Thoracic aorta (tissue), 2 donors: ENCODE measurements at places on chromosomes 6 and 20. TPM values are rescaled to one million over a fixed set of nuclear protein-coding genes. Genes with fewer than 3 reads are reported as not detected.

Gene GPLD1
- total RNA-seq: 22.3 TPM

Gene RNF39
- not detected for total RNA-seq

Gene SLC17A1
- not detected for total RNA-seq

Gene PRR18
- not detected for total RNA-seq

Gene THBS2
- 673 TPM for total RNA-seq

Gene ADIG
- not detected for total RNA-seq

Gene LPA
- not detected for total RNA-seq

Gene SLA2
- total RNA-seq: 1.1 TPM

Gene DZANK1
- total RNA-seq: 3.2 TPM

Gene VNN1
- 3.8 TPM for total RNA-seq

Gene ATP6V1G2
- total RNA-seq: 0.78 TPM

Gene VSX1
- not detected for total RNA-seq

Gene OPRL1
- total RNA-seq: 3.2 TPM

Gene SNAI1
- total RNA-seq: 19.1 TPM

Gene KLHDC3
- 105 TPM for total RNA-seq

Gene AVP
- total RNA-seq: not detected

Gene DEF6
- 7.6 TPM for total RNA-seq

Gene CENPW
- not detected for total RNA-seq

Gene SAMD3
- 1.2 TPM for total RNA-seq

Gene MYLK2
- total RNA-seq: not detected

Gene LHFPL5
- not detected for total RNA-seq

Gene APOM
- total RNA-seq: 2.2 TPM

Gene PMEPA1
- total RNA-seq: 68.4 TPM

Gene TAAR8
- total RNA-seq: not detected

Gene AIF1
- 21.5 TPM for total RNA-seq

Gene REV3L
- 25.6 TPM for total RNA-seq

Gene OR2J3
- total RNA-seq: not detected

Gene TRIM40
- total RNA-seq: not detected

Gene ELMO2
- total RNA-seq: 55.2 TPM

Gene PRSS16
- total RNA-seq: not detected

Gene SYNGAP1
- total RNA-seq: 24.6 TPM

Gene ENPP3
- 0.49 TPM for total RNA-seq

Gene HBS1L
- total RNA-seq: 42.5 TPM

Gene LGSN
- not detected for total RNA-seq

Gene SLC17A9
- 17.9 TPM for total RNA-seq

Gene PTCRA
- not detected for total RNA-seq

Gene VAPB
- 21.5 TPM for total RNA-seq

Gene HLA-DQA2
- total RNA-seq: 1.4 TPM

Gene BPIFB1
- not detected for total RNA-seq

Gene ENTPD6
- 107 TPM for total RNA-seq

Gene PBX2
- 59.4 TPM for total RNA-seq

Gene OR2H1
- not detected for total RNA-seq

Gene PBOV1
- not detected for total RNA-seq

Gene PLEKHG1
- 29.3 TPM for total RNA-seq

Gene GSTA1
- not detected for total RNA-seq

Gene EDN3
- not detected for total RNA-seq

Gene AKIRIN2
- total RNA-seq: 38.7 TPM

Gene PI3
- total RNA-seq: not detected

Gene SPATA2
- 7.3 TPM for total RNA-seq

Gene OPRM1
- total RNA-seq: not detected

Gene CALHM6
- total RNA-seq: 3.9 TPM
